ENCODE measurements at places on chromosomes 12 and 14.

DNA sequence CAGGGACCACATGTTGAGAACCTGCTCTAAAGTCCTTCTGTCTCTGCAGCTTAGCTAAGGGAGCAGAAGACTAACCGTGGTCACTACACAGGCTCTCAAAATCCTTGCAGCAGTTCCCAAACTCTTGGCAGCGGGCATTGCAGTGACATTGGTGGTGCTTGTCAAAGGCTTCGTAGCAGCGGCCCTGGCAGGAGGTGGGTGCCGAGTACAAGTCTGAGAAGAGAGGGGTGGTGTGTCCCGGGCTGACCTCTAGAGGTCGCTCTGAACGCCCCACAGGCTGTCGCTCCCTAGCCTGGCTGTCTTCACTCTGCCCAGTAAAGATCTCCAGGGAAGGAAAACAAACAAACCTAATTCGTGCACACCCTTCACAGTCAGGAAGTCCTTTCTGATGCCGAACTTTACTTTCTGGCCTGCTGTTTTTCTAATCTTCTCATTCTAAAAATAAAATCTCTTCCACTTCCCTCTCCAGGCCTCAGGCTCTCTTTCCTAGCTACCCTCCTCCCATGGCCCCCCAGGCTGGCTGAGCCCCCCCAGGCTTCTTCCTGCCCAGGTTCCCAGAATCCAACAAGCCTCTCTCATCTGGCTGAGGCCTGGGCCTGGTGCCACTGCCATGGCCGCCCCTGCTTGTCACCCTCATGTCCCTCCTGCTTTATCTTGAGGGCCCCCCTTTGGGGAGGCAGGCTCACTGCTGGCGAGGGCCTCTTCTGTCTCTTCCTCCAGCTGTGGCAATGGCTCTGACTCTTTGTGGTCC, 7.7 kb downstream of the ENDOU start:
- DNase-seq: no peak

- DNase-seq: no peak
Measured at GRCh38 chr12:106022568-106023012, 116.2 kb downstream of the NUAK1 start.

- no peak for DNase-seq
Measured at GRCh38 chr14:65032319-65032718, 45.6 kb downstream of the FNTB start.

DNA sequence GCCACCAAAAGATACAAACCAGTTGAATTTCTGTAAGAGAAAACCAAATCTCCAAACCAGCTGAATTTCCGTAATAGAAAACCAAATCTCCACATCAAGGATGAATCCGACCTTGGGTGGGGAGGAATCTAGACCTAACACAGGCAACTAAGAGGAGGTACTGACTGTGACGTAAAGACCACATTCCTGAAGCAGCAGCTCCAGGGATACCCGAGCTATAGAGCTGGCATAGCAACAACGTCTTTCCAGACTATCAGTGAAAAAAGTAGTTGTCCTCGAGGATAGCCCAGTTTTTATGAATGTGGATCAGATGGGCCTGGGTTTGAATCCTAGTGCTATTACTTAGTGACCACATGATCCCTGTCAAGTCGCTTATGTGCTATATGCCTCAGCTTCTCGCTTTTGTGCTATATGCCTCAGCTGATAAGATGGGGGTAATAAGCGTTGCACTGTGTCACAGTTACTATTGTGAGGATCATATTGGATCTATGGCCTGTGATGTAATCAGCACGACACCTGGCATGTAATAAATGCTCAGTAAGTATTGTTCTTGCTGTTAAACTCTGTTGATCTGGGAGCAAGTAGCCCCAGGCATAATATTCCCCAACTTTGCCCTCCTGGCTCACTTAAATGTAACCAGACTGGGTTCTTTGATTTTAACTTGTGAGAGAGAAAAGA, 113.8 kb downstream of the EGLN3 start:
- no peak for DNase-seq

GRCh38 chr14:51210594-51210993, 29.5 kb upstream of the TMX1 start:
- DNase-seq: no peak

GRCh38 chr12:104743202-104743580, 214.9 kb downstream of the SLC41A2 start:
- DNase-seq: no peak

DNA sequence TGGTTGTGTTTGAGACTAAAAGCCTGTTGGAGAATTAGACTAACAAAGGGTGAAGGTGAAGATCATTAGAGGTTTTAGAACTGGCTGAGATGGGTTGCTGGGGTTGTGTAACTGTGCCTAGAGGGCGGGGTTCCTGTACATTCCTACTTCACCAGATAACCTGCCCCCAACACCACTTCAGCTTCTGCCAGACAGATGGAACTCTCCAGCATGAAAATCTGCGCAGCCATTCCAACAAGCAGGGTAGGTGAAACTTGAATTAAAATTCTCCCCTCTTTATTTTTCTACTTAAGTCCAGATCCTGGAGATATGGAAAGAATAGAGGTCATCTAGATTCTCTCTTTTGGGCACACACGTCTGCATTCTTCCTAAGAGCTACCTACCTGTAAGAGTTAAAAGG, 6.0 kb downstream of the FOXG1 start:
- no peak for DNase-seq

GRCh38 chr12:52049688-52050087, 1.6 kb upstream of the NR4A1 start:
- no peak for DNase-seq

GRCh38 chr14:75506930-75507329, 15.3 kb upstream of the BATF start:
- no peak for DNase-seq

DNA sequence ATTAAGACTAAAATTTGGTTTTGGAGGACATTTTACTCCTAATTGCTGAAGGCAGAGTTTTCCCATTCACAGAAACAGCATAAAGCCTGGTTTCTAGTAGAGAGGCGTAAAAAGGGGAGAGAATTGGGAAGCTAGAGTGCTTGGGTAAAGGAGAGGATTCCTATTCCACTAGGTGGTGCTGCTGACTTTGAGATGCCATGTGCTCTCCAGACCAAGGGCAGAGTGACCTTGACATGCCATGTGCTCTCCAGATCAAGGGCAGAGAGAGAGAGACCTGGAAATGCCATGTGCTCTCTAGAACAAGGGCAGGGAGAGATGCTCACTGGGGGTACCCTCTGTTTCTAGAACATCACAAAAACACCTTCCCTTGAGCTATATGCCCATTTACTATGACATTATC, 176.2 kb upstream of the PDZRN4 start:
- no peak for DNase-seq

GRCh38 chr14:95065411-95065810, 91.9 kb downstream of the DICER1 start:
- no peak for DNase-seq

- DNase-seq: no peak
Measured at GRCh38 chr12:15627995-15628945, 160.9 kb downstream of the EPS8 start.

DNA sequence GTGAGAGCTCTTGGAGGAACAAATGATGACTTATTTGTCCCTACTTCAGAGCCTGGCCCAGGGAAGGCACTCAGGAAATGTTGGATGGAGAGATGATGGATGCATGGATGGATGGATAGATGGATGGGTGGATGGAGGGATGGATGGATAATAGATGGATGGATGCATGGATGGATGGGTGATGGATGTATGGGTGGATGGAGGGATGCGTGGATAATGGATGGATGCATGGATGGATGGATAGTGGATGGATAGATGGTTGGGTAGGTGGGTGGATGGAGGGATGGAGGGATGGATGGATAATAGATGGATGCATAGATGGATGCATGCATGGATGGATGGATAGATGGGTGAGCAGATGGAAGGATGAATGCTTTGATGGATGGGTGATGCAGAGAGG, 23.2 kb downstream of the GPR68 start:
- DNase-seq: no peak

- DNase-seq: no peak
Measured at GRCh38 chr12:88185279-88185678, 43.2 kb downstream of the TMTC3 start.

DNA sequence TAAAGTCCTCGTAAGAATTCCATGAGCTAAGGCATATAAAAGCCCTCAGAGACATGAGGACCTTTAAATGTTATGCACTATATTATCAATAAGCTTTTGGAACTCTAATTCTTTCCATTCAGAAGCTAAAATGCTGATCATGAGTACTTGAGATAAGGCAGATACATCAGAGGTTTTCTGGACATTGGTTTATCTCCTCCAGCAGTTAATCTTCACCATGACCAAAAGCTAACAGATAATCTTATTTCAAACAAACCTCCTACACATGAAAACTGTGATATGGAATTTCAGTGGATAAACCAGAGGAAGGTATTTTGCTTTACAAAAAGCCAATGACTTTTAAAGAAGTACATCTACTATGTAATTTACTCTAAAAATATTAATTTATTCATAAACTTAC, 97.9 kb upstream of the BBS10 start:
- DNase-seq: no peak

- no peak for DNase-seq
Measured at GRCh38 chr12:76852106-76852505, 26.7 kb downstream of the CSRP2 start.

DNA sequence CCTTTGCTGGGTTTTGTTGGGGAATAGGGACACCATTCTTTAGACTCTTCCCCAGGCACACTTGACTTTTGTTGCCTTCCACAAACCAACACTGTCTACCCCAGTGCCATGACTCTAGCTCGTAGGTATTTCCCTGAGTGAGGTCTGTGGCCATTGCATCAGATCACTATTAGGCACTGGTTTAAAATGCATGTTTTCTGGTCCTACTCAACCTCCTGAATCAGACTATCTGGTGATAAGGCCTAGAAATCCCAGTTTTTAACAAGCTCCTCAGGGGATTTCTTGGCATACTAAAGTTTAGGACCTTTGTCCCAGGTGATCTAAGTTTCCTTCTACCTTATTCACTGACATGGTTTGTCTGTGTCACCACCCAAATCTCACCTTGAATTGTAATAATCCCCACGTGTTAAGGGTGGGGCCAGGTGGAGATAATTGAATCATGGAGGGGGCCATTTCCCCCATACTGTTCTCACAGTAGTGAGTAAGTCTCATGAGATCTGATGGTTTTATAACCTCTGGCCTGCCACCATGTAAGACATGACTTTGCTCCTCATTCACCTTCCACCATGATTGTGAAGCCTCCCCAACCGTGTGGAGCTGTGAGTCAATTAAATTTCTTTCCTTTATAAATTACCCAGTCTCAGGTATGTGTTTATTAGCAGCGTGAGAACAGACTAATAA, 87.8 kb upstream of the PSMC1 start:
- no peak for DNase-seq

DNA sequence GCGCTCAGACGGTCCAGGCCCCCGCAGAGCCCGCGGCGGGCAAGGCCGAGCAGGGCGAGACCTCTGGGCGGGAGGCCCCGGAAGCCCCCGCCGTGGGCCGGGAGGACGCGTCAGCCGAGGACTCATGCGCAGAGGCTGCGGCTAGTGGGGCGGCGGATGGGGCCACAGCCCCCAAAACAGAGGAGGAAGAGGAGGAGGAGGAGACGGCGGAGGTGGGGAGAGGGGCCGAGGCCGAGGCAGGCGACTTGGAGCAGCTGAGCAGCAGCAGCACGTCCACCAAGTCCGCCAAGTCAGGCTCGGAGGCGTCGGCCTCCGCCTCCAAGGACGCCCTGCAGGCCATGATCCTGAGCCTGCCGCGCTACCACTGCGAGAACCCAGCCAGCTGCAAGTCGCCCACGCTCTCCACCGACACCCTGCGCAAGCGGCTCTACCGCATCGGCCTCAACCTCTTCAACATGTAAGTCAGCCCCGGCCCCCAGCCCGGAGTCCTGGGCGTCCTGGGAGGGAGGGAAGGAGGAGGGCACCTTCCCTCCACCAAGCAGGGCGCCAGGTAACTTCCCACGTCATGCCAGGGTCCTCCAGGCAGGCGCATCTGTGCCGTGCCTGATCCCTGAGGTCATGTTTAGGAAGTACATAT, 72.4 kb downstream of the IQSEC3 start:
- no peak for DNase-seq

DNA sequence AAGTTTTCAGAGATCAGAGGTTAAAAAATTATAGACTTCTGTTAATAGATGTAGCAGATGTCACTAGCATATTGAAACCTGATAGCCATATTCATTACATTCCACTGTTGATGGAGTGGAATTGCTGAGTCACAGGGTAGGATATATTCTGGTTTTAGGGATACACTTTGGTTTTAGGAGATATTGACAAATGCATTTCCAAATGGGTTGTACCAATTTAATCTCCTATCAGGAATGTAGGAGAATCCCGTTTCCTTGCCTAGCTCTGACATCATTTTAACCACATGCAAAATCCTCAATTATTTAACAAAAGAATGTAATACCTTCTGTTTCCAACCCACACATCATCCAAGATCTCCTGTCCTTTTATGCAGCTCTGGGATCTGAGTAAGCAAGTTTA, 30.7 kb upstream of the ESR2 start:
- no peak for DNase-seq

GRCh38 chr12:112183141-112184021, 58.0 kb downstream of the TRAFD1 start:
- no peak for DNase-seq

DNA sequence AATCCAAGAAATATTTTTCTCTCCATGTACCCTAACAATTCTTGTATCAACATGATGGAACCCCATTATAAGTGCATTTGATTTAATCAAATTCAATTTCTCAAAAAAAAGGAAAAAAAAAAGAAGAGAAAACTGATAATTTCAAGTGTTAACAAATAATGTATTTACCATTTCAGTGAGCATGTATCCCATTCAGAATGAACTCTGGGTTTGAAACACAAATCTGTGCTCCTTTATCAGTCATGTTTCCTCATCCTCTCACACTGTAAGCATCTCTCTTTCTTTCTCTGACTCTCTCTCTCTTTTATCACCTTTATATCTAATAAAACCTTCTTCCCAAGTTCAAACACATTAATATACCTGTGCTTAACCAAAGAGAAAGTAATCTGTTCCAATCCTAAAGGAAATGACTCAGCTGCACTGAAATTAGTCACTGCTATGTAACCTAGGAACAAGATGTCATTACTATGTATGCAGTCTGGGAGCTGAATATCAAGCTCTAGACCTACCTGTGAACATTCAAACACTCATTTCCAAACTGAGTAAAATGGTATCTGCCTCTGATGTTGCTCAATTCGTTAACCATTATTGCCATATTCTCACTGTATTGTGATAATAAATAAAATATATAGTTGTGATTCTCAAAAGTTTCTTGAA, 135.0 kb upstream of the LRIG3 start:
- DNase-seq: no peak

DNA sequence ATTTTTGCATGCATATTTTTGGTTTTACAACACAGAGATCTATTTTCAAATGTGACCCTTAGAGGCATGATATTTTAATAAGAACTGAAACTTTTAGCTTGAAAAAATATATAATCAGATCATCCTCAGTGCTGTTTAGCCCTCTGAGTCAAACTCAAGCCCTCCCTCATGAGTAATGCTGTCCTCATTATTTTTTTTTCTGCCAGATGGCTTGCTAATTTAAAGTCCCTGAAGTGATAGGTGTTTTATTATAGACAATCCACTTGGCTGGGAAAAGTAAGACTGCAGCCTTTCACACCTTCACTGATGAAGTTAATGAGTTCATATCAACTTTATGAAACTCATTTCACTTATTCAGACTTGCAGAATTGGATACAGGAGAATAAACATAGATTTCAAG, 227.7 kb downstream of the SLC16A7 start:
- DNase-seq: no peak

Measured in GOT3 (cell line).